Jurkat, Clone E6-1 (cell line): ENCODE measurements at places on chromosomes 6 and 20.

- DNase-seq: no peak
These were observed 121.4 kb downstream of the ATXN1 start for GRCh38 chr6:16639684-16640480.

GRCh38 chr6:2669067-2669700 is 81.5 kb downstream of the MYLK4 start:
- no peak for DNase-seq

DNA sequence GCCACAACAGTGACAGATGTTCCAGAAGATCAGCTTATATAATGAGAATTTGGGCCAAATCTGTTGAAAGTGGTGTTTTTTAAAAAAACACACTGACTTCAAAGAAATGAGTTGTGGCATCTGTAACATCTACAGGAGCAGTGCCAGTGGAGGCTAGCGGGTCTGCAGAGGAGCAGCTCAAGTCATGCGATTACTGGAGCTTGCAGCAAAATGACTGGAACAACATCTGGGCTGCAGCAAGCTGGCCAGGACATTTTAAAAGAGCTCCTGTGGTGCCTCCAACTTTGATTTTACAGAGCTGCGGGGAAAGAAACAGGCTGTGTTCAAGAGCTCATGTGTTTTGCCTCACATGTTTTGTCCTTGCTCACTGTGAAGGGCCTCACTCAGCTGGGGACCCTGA is 57.2 kb downstream of the TBX18 start:
- no peak for DNase-seq

DNA sequence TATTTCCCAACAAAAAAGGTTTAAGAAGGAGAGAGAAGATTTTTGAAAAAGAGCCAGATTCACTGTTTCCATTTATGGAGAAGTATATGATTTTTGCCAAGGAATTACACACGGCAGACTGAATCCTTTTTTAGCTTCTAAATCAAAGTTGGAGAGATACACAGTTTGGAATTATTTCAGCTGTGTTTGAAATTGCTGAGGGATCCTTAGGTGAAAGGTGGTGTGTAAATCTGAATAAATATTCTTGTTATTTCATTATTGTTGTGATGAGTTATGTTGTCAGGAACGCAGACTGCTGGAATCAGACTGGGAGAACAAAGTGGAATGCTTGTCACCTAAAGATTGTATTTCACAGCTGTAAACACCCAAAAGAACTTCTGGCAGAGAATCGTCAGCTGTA is 168.5 kb upstream of the AKIRIN2 start:
- no peak for DNase-seq

GRCh38 chr20:16433293-16433580 is 140.0 kb downstream of the KIF16B start:
- DNase-seq: no peak

DNA sequence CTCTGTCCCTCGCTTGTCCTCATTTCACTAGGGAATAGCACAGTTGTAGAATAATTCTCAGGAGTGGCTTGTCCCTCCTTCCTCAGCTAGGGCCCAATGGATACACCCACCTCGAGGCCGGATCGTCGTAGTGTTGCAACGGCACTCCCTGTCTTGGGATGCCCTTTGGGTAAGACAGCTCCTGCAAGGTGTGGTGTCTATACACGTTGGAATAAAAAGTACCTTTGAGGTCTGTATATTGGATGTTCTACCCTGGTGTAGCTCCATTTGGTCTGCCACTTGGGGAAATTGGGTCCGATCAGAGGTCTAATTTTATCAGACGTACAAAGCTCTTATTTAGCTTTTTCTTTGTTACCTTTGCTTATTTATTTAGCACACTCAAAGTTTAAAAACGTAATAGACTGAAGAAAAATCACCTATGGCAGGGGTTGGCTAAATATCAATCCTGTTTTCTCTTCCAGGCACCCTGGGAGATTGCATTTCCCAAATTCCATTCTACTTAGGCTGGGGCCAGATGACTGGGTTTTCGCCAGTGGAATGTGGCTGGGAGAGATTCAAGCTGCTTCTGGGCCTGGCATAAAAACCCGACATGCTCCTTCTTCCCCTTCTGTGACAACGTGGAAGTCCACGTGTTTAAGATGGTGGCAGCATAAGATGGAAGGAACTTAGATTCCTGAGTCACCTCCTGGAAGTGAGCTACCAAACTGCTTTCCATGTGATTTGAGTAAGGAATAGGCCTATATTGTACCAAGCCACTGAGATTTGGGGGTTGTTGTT is 82.3 kb upstream of the CD83 start:
- DNase-seq: no peak

DNA sequence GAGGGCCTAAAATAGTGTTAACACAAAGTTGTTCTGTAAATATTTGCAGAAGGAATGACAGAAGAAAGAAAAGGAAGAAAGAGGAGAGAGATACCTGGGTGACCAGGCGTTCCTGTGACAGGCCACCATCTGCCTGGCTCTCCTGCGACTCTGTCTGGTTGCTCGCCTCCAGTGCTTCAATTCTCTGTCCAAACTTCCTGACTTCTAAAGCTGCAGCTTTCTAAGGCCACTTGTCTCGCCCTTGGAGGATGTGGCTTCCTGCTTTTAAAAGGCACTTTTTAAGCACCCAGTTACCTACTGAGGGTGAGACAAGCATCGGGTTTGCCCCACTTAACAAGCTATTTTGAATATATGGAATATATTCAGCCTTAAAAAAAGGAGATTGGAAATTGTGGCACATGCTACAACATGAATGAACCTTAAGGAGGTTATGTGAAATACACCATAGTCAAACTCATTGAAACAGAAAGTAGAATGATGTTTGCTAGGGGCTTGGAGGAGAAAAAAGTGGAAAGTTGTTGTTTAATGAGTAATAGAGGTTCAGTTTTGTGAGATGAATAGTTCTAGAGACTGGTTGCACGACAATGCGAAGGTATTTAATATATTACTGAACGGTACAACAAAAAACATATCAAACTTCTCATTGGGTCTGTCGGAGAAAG is 32.8 kb downstream of the VIP start:
- no peak for DNase-seq

GRCh38 chr6:25038999-25039398 is 103.2 kb upstream of the RIPOR2 start:
- DNase-seq: peak; percentile 56

DNA sequence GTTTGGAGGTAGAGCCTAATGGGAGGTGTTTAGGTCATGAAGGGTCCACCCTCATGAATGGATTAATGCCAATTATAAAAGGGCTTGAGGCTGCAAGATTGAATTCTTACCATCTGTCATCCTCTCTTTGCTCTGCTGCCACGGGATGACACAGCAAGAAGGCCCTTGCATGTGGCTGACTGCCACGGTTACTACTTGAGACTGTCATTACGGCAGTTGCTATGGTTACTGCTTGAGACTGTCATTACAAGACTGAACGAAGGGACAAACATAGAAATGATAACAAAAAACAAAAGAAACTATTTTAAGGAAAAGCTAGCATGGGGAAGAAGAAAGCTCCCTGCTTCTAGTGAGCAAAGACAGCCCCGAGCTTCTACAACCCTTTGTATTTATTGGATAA is 715.0 kb downstream of the TFAP2A start:
- no peak for DNase-seq

- DNase-seq: no peak
These were observed 5.8 kb downstream of the FANCE start for GRCh38 chr6:35457907-35458306.

- DNase-seq: no peak
These were observed 210.2 kb upstream of the THEMIS start for GRCh38 chr6:128111096-128111495.

DNA sequence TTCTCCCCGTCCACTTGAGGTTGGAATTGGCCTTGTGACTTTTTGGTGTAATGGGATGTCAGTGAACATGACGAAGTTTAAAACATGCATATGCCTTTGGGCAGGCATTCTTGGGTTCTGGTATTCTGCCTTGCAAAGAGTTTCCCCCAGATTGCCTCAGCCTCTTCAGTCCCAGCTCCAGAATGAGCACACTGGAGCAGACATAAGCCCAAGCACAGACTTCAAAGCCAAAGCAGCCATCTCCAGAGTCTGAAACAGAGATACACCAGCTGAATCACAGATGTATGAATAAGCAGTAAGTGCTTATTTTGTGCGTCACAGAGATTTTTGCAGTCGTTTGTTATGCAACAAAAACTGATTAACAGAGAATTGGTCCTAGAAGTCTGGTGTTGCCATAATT is 546.0 kb downstream of the FRK start:
- no peak for DNase-seq
